ENCODE measurements at places on chromosomes 2 and 18.

GRCh38 chr18:35777039-35777438, 195.4 kb upstream of the RMP24 start:
- no peak for DNase-seq

- DNase-seq, result no peak
These were observed 2.0 kb upstream of the GAL3ST2 start for GRCh38 chr2:241774419-241775222.

- DNase-seq, result no peak
These were observed 53.7 kb downstream of the APLF start for GRCh38 chr2:68521037-68521436.

DNA sequence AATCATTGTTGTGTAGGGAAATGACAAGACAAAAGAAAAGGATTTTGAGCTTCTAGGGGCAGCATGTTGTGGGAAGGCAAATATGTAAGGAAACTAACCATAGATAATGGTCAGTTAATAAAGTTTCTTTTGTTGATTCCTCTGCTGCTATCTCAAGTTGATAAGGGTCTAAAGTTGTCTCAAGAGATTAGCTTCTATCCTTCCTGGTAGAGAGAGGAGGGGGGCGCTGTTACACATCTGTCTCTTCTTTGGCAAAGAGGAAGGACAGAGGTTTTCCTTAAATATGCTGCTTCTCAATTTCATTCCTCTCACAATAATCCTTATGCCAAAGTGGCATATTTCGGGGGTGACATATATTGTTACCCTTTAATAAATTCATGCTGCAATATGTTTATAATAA, 944.0 kb downstream of the DPP10 start:
- DNase-seq, result no peak

GRCh38 chr2:85963068-85963467, 74.3 kb upstream of the ST3GAL5 start:
- DNase-seq, result no peak

DNA sequence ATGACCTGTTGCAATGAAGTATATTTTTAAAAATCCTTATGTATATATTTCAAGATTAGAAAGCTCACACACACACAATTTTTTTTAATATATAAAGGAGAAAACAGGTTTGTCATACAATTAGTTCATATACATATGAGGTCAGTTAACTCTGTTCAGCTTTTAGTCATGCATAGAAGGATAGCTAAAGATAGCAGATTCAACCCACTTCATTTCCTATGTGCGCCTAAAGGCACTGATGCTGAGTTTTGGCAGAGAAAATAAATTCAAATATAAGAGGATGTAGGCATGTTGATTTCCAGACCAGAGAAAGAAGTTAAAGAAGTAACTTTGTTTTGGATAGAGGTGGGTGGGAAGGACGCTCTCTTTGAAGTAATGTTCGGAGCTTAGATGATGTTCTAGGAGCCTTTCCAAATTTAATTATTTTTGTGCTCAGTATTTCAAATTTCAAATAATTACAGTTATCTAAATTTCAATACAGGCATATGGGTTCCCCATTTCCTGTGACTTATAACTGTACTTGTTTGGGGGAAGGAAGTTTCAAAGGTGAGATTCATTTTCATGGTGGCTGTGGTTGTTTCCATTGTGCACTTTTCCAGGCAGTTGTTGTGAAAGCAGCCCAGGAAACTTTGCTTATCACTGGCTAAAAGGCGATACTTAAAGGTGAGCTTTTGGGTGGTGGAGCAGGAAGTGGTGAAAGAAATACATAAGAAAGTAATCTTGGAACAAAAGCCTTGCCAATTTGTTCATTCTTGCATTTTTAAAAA, 523.4 kb upstream of the FANCL start:
- DNase-seq, result no peak

DNA sequence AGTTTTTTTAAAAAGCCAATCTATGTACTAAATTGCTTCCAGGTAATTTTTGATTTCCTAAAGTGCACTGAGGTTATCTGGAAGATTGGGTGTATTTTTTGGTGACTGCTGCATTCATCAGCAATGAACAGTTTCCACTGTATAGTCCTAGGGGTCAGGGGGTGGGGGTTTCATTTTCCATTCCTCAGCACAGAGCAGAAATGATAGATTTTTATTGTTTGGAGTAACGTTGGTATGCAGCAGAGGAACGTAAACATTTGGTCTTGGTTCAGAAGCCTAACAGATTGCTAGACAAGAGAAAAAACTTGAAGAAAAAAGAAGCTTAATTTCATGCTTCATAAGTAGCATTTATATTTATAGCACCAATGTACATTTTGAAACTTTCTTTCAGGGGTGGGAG, 54.9 kb downstream of the ZCCHC2 start:
- no peak for DNase-seq

DNA sequence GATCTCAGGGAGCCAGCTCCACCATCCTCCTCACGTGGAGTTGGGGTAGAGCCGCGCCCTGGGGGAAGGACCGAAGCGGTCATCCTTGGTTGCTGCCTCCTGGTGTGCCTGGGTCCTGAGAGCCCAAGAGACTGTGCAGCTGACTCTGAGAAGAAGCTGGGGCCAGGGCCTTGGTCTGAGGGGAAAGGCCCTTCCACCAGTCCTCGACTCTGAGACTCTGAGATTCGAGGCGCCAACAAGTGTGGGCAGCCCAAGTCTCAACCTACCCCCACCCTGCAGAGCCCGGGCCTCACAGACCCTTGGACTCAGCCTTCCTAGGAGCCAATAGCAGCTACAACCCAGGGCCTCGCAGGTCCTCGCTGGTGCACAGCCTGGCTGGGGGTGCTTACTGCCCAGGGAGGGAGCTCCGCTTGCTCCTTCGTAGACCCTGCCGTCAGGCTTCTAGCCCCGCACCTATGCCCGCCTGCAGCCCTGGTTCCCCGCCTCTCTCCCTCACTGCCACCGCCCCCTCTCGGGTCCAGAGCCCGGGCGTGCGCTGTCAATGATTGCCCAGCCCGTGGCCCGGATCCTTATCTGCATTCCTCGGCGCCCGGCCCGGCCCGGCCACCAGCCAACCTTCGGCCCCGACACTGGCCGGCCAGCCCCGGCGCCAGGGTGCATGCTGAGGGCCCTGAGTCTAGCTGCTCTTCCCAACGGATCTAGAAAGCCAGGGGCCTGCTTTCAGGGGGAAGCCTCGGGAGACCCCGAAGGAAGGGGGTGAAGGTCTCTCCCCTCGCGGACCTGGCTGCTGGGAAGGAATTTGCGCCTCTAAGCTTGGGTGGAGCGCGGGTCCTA, 2.0 kb downstream of the IHH start:
- DNase-seq, result no peak

- no peak for DNase-seq
These were observed 62.8 kb downstream of the EMILIN2 start for GRCh38 chr18:2909431-2910140.

DNA sequence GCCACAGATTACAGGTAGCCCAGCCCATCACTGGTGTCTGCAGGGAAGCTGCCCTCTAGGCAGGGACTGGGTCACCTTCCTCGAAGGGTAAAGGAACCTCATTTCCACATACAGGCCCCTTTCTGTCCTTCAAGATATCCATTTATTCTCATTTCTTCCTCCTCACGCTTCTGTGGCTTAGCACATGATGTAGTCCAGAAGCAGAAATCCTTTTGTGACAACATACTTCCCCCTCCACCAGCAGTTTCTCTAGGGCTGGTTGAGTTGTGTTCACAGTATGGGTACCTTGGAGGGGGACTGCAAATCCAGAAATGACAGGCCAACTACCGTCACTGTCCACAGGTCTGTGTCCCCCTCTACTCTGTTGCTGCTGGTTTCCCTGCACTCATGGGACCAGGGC, 364.9 kb downstream of the ANAPC1 start:
- DNase-seq, result no peak

GRCh38 chr18:33839452-33840211, 261.6 kb downstream of the ASXL3 start:
- no peak for DNase-seq

GRCh38 chr2:218296847-218297246, 4.5 kb upstream of the TMBIM1 start:
- DNase-seq, result no peak

- DNase-seq, result no peak
These were observed 256.7 kb upstream of the RBBP8 start for GRCh38 chr18:22676423-22676822.

DNA sequence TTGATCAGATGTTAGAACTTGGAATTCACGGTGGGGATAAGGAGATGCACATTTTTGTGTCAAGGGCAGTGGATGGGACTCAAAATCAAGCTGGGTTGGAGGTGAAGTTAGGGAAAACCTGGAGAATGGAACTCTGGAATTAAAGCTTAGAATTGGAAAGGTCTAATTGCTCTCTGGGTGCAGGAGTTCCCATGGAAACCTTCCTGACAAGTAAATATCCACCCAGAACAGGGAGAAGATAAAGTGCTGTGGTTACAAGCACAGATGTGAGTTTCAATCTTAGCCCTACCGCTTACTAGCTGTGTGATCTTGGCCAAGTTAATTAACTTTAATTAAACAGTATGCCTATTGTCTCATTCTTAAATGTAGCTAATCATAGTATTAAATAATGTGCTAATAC, 71.3 kb upstream of the TCF7L1 start:
- DNase-seq, result no peak
